ENCODE measurements at places on chromosomes 6 and 20.

- no peak for DNase-seq
Measured at GRCh38 chr20:63693083-63693732, 3.2 kb upstream of the TNFRSF6B start.

GRCh38 chr6:26309731-26310142 lies 55.3 kb upstream of the BTN3A2 start:
- no peak for DNase-seq

DNA sequence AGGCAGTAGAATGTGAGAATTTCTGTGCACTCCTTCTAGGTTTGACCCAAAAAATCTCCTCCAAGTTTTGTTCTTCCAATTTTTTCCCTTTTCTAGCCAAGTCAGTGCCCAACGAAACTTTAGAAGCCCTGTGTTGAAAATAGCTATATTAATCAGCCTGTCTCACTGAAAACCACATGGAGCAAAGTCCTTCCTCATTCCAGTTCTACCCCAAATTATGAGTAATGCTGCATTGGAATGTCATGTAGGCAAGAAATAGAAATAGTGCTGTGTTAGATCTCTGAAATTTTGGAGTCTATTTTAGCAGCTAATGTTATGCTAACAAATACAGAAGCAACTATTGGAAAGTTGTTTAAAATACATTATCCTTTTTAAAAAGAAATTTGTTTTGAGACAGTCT lies 725.5 kb downstream of the TBC1D32 start:
- DNase-seq, result no peak

DNA sequence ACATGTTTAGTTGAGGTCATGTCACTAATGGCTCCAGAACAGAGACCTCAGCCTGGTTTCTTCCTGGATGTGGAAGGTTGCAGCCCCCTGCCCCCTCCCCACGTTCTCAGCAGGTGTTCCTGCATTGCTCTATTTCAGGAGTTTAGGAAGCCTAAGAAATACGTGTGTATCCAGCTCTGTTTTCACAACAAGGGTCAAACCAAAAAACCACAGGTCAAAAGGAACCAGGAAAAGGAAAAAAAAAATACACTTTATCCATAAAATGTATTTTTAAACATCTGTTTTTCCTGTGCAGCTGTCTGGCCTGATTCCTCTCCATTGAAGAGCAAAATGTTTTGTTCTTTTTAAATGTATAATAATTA lies 107.9 kb upstream of the PLEKHG1 start:
- DNase-seq, result no peak

DNA sequence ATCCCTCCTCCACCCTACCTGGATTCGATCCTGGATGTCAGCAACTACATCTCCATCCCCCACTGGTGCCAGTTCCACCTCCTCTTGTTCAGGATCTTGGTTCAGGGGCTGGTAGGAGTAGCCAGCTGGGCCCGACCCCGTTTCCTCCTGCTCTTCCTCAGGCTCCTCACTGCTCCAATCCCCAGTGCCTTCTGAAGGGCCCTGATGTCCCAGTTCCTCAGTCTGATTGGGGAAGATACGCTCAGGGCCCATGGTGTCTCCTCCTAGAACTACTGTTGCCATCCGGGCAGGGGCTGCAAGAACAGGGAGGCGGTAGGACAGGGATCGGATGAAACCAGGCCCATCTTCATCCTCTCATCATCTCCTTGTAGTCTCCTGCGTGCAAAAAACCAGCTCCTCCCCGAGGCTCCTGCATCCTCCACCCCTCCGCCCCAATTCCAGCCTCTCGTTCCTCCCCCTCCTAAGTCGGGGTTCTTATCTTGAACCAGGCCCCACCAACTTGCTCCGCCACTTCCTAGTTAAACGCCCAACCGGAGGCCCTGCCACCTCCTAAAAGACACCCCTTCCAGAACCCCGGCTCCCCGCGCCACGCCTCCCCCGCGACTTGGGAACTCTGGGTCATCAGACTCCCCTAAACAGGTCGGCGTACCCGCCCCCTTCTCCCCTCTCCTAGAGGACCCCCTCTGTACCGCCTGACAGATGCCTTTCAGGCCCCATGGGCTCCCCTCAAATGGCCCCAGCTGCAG lies 476 bp downstream of the MEA1 start:
- DNase-seq, result no peak

- no peak for DNase-seq
Measured at GRCh38 chr6:123022975-123023374, 26.9 kb downstream of the CLVS2 start.

- no peak for DNase-seq
Measured at GRCh38 chr6:121319603-121320002, 14.7 kb downstream of the TBC1D32 start.

DNA sequence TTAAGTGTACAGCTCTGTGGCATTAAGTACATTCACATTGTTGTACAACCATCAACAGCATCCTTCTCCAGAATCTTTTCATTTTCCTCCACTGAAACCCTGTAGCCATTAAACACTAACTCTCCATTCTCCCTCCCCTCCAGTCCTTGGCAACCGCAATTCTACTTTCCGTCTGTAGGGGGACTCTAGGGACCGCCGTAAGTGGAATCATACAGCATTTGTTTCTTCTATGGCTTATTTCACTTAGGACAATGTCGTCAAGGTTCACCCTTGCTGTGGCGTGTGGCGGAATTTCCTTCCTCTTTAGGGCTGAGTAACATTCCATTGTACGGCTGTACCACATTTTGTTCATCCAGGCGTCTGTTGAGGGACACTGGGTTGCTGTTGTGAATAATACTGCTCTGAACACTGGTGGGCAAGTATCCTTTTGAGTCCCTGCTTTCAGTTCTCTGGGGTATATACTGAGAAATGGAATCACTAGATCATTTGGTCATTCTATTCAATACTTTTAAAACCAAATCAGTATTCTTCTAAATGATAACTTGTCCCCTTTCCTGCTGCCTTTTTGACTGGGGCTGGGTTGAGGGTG lies 50.7 kb downstream of the PPP1R3G start:
- DNase-seq, result peak; percentile 23

DNA sequence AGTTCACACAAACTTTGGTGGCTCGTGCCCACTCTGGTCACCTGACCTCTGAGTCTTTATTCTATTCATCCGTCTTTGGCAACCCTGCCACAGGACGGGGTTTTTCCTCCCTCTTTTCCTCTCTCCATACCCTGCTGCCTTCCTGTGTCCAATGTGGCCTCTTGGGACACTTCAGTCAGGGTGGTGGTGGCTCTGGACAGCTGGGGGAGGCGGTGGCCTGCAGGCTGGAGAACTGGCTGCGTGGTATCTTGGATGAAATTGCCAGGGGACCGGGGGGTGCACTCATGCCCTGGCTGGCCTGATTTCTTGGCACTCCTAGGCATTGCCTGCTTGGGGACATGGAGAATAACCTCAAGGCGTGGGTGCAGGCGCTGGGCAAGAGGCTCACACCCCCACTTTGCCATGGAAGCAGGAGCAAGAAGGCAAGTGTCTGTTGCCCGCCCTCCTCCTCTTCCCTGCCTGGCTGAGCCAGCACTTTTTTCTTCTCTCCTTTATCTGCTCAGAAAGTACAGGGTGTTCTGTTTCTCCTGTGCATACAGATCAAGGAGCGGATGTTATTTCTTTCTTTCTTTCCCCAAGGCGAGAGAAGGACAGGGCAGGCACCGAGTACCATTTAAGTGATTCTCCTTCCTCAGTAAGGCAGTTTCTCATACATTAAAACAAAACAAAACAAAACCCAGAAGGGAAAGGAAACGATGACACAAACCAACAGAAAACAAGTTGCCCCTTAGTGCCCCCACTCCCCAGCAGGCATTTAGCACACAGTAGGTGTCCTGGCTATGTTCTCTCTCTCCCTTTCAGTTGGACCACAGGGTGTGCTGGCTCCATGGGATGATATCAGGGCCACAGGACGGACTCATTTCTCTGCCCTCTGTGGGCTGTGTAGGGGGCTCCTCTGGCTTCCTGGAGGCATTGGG lies 155.5 kb upstream of the RNF24 start:
- DNase-seq, result no peak

DNA sequence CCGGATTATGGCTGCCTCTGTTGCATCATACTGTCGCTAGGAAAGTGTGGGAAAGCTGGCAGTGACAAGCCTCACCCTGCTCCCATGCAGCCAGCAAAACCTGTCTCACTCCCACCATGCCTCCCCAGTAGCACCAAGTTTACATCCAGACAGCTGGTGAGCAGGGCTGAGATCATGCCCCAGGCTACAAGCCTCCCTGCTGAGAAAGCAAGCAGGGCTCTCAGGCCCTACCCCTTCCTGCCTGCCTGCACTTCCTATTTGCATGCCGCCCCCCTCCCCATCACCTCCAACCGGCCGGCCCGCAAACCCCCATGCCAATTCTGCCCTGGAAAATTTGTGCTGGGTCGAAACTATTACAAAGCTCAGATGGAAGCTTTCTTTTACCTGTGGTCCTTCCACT lies 408.2 kb upstream of the FKBP1C start:
- DNase-seq, result no peak

- no peak for DNase-seq
Measured at GRCh38 chr20:24816431-24816830, 132.6 kb upstream of the CST7 start.

GRCh38 chr20:12262747-12263146 lies 345.1 kb downstream of the BTBD3 start:
- no peak for DNase-seq

GRCh38 chr20:32327087-32327681 lies 30.9 kb upstream of the ASXL1 start:
- DNase-seq, result no peak

- DNase-seq, result no peak
Measured at GRCh38 chr6:170135821-170136471, 154.9 kb downstream of the DLL1 start.

DNA sequence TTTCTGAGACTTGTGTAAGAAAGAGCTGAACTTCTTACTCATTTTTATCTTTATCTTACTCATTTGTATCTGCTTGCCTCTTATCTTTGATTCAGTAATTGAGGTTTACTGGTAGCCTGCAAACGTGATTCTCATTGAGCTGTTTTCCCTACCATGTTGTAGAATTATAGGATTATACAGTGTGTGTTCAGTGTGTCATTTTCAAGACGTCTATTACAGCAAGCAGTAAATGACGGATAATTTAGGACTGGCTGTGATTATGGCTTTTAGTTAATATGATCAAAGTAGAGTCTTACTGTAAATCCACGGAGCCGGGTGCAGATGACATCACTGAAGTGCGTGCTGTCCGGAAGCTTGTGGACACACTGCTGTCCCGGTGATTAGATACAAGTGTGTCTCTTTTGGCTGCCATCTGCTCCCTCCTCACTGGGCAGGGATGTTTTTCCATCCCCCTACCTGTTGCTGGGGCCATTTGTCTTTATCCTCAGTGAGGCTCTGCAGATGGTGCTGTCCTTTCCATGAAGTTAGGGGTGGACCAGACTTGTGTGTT lies 6.0 kb downstream of the NELFCD start:
- no peak for DNase-seq

DNA sequence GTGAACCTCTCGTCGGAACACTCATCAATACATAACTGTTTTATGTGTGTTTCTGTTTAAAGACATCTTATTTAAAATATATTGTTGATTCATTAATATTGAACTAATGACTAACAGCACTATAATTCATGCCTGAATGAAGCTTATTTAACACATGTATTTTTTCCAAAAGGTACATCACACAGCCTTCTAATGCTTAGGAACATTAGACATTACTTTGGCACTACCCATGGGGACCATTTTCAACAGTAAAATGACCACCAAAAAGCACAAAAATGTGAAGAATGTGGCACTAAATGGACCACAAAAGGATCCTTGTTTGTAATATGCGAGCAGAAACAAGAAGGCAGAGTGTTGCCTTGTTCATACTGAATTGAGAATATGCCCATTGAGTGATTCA lies 109.2 kb downstream of the CEP57L1 start:
- DNase-seq, result no peak

- no peak for DNase-seq
Measured at GRCh38 chr6:138953451-138953850, 34.6 kb downstream of the REPS1 start.

- DNase-seq, result no peak
Measured at GRCh38 chr6:143601504-143601903, 76.3 kb upstream of the PHACTR2 start.

- DNase-seq, result no peak
Measured at GRCh38 chr6:79613912-79614311, 17.2 kb upstream of the SH3BGRL2 start.

- no peak for DNase-seq
Measured at GRCh38 chr6:5050009-5050408, 35.1 kb upstream of the PPP1R3G start.

- DNase-seq, result no peak
Measured at GRCh38 chr6:11142296-11143027, 30.9 kb upstream of the ERVFRD-1 start.

DNA sequence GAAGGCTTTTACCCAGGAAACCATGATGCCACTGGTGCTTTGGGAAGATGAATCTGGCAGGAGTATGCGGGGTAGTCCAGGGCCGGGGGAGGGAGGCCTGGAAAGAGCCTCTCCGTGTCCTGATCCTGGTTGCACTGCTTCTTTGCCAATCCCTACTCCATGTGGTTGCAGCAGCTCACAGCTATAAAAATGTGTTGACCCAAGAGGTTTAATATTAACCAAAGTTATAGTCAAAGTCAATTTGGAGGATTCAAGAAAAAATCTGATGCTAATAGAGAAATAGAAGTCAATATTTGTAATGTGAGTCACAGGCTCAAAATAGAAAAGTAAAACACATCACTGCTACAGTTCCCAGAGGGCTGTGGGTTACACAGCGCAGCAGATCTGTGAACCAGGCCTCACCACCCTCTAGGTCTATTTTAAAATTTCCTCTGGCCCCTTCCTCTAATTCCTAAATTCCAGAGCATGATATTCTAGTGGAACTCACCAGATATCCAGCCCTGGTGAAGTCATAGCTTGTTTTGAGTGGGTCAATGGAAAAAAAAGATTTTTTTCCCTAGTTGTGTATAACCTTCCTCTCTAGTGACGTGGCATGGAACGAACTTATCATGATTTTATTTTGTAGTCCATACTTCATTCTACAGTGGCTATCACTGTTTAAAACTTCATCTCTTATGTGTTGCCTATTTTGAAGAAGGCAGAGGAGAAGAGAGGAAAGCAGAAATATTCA lies 63.2 kb upstream of the BMP2 start:
- no peak for DNase-seq

DNA sequence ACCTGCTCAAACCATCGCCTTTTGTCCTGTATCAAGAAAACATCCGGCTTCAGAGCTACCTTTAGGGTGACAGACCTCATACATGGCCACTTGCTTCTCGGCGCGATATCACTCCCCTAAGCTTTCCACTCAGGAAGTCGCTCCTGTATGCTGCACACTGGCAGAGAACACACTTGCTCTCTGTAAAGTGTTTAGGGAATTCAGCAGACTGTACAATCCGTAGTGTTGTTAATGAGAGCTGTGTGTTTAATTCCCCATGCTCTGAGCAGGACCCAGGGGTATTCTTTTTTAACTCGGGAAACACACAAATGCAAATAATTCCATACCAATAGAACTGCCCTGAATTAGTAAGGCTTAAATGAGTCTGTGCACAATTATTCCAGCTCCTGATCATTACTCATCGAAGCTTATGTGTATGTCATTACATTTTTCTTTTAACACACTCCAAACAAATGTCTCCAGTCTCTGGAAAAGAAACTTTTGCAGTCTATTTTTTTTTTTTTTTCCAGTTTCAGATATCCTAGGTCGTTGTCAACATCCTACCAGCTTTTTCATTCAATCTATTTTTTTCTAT lies 338.7 kb upstream of the ARID1B start:
- no peak for DNase-seq
